ENCODE measurements at places on chromosomes 2 and 18.

GRCh38 chr2:221563270-221563985, 8.7 kb downstream of the EPHA4 start:
- DNase-seq, result no peak

DNA sequence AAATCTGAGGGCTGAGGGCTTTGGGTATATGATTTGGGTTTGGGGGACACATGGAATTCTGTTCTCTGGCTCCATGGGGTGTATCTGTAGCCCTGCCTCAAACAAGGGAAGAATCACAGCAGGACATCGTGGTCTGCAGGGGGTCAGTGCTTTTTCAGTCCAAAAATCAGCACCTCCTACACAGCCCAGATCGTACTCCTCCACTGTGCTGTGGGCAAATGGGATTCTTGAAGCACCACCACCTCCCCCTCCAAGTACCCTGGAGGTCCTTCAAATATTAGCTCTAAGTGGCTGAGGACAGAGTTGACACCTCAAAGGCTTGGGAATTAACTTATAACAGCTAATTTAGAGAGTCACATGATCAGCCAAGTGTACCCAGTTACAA, 41.5 kb downstream of the EPHA4 start:
- no peak for DNase-seq

DNA sequence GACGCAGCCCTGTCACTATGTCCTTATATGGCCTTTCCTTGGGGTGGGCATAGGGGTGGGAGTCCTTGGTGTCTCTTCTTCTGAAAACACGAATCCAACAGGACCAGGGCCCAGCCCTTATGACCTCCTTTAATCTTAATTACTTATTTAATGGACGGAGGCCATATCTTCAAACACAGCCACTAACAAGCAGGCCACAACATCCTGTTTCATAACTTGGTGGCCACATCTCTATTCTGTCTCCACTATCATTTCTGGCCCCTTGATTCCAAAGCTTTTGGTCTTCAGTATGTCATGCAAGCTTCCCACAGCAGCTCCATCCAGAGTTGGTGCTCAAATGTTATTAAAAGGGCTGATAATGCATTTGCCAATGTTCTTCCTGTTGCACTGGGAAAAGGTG, 287.3 kb upstream of the SMIM21 start:
- DNase-seq, result no peak

GRCh38 chr2:121017396-121017795, 267.6 kb downstream of the TFCP2L1 start:
- DNase-seq, result no peak

GRCh38 chr2:68925295-68925896, 27.3 kb downstream of the GKN2 start:
- peak; percentile 35 for DNase-seq

DNA sequence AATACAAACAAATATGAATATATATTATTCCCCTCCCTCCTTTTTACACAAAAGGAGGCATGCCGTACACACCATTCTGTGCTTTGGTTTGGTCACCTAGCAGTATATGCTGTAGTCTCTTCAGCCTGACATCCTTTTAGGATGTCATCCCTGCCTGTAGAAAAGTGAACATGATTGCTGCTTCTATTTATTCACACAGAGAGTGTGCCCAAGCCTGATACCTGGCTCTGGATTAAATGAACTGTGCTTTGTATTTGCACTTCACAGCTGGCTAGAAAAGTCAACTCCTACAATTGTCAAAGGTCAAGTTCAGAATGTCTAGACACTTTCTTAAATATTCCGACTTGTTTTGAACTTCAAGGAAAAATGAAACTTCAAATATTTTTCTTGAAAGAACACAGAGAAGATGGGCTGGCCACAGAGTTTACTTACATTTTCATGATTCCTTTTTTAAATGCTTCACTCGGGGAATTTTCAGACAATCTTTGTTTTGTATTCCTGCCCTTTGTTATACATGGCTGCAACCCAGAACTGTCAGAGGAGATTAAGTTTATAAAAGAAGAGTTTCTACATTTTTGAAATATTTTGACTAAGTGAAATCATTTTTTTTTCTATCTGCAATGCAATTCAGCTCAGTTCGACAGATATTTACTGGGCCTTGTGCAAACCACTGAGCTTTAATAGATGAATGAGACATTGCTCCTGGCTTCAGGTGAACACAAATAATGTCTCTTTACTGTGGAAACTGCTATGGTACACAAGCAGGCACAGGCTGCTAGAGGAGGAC, 33.5 kb downstream of the DAPL1 start:
- DNase-seq, result no peak

GRCh38 chr2:148957023-148957422, 81.5 kb upstream of the LYPD6B start:
- DNase-seq, result no peak

DNA sequence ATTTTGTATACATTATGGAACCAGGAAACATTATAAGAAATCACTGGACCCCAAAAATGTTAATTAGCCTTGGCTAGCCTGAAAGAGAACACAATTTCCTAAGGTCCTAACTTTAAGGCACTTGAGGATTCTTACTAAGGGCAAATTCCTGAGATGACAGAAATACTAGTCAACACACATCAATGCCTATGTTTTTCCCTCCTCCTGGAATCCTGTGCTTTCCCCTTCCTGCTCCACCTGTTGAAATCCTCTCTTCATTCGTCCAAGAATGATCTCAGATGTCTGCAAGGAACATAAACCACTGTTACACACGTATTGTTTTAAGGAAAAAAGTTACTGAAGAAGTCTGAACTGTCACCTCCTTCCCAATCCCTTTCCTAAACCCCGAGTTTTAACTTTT, 21.2 kb upstream of the DARS1 start:
- DNase-seq, result no peak

DNA sequence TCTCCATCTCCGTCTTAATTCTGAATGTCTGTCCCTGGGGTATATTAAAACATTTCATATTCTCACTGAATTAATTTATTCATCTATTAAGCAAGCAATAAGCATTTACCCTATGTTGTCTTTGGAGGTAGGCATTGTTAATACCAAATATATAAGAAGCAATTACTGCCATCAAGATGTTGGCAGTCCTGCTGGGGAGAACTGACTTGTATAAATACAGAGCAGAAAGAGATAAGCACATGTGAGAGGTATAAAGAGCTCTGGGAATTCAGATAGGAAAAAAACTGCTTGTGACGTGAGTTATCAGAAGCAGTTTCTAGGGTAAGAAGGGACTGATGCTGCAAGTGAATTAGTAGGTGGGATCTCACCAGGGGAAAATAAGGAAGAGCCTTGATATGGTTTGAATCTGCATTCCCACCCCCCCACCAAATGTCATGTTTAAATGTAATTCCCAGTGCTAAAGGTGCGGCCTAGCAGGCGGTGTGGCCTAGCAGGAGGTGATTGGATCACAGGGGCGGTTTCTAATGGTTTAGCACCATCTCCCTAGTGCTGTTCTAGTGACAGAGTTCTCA, 286.8 kb downstream of the RAD51AP2 start:
- DNase-seq, result no peak

DNA sequence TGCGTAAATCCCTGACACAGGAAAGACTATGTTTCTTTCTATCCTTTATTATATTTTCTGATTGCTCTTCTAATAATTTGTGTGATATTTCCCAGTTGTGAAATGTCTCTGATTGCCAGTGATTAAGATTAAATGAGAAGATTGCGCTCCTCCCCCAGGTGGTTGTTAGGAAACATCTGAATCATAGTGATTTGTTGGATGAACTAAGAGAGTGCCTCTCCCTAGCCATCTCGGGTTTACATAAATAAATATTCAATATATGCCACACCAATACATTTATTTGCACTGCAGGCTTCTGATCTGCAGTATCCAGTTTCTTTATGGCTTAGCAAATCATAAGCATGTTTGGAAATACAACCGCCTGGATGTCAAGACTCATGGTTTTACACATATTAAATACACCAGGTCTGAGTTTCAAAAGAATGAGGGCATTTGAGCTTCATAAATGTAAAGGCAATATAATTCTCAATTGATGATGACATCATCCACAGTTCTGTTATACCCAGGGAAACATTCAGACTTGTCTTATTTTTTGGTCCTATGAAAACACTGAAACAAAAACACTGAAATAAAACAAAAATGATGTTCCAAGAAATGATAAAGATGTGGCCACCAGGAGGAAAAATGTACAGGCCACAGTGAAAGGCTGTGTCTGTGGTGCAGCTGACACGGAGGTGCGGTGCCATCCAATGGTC, 826.7 kb upstream of the ACVR2A start:
- DNase-seq, result no peak

- DNase-seq, result no peak
Observed at GRCh38 chr2:227293531-227293930, 31.5 kb upstream of the MFF start.
